Activated T-cell treated with anti-CD3 and anti-CD28 coated beads for 24 hours (primary cell): ENCODE measurements at places on chromosomes 12 and 14.

DNA sequence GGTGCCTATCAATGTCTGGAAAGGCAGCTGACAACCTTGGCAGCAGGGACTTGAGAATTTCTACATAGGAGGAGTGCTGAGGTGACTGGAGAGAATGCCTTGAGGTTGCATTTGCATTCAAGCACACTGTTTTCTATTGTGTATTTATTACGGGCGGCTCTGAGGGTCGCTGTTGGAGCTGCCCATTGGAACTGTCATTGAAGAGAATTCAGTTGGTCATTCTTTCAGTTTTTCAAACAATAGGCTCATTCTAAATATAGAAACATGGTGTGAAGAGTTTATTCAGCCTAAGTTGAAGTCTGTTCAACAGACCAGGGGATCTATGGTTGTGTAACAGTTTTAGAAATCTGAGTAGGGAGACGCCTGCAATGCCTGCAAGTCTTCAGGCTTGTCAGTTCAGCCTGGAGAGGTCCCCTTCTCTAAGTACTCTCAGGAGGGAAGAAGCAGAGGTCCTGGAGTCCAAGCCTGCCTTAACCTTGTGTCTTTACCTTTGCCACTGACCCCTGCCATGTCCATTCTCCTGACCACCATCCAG lies 9.8 kb upstream of the ABHD12B start:
- no peak for DNase-seq

GRCh38 chr12:22282283-22282682 lies 52.2 kb downstream of the ST8SIA1 start:
- DNase-seq = no peak

- DNase-seq = no peak
Observed at GRCh38 chr12:29863665-29864064, 79.9 kb upstream of the TMTC1 start.

GRCh38 chr12:1369938-1370500 lies 224.4 kb downstream of the FBXL14 start:
- DNase-seq = no peak

DNA sequence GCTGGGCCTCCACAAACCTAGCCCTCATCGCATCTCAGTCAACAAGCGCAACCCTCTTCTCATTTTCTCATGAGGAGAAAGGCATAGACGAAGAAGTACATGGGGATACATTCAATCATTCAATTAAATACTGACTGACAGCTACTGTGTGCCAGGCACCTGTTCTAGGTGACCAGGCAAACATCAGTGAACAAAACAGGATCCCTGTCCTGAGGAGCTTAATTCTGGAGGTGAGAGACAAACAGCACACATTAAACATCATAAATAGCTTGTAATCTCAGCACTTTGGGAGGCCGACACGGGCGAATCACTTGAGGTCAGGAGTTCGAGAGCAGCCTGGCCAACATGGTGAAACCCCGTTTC lies 362 bp upstream of the ACYP1 start:
- no peak for DNase-seq

DNA sequence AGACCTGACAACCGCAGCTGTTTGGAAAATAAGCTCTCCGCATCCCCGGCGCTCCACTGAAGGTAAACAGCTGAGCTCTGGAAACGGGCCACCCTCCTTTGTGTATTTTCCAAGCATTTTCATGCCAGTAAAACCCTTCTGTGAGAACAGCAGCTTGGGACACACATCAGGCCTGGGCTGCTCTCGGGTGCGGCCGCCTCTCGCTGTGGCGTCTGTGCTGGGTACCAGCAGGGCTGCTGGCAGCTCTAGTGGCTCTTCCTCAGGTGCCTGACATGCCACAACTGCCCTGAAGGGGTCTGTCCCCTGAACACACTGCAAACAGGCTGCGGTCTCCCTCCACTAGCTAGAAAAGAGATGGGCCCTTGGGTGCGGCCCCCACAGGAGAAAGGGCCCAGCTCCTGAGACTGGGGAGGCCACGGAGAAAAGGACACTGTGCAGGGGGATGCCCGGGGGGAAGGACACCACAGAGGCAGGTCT lies 96.3 kb downstream of the ITPK1 start:
- DNase-seq = no peak

GRCh38 chr14:76312821-76313220 lies 63.1 kb upstream of the ESRRB start:
- DNase-seq = no peak

GRCh38 chr12:54265364-54265812 lies 14.5 kb downstream of the CBX5 start:
- no peak for DNase-seq

- no peak for DNase-seq
Observed at GRCh38 chr12:131443019-131444000, 267.6 kb upstream of the SFSWAP start.

DNA sequence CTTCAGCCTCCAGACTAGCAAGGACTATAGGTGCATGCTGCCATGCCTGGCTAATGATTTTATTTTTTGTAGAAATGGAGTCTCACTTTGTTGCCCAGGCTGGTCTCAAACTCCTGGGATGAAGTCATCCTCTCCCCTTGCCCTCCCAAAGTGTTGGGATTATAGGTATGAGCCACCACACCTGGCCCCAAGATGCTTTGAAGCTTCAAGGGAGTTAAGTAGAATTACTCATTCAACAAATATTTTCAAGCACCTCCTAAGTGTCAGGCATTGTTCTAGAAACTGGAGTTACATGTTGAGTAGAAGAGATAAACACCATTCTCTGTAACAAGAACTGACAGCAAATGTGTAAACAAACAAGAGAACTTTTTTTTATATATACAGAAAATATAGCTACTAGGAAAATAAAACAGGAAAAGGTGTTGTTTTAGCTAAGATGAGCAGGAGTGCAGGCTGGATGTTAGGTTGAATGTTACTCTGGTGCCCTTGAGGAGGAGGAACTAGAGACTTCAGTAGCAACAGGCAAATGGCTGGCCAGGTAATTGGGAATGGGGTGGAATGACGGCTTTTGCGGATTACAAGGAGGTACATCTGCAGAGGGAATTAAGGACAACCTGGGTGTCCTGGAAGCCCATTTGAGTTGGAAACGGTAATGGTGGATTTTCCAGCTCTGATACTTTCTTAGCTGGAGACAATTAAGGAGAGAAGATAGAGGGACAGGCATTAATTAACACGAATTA lies 32.0 kb upstream of the CFAP54 start:
- no peak for DNase-seq

DNA sequence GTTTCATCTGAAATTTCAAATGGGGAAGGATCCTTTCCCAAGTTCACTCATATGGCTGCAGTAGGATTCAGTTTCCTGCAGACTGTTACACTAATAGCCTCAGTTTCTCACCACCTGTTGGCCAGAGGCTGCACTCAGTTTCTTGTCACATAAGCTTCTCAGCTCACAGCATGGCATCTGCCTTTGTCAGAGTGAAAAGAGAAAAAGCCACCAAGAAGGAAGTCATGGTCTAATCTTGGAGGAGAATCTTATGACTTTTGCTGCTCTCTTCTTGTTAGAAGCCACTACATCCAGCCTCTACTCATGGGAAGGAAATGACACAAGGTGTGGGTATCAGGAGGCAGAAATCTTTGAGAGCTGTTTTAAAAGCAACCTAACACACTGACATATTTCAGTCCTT lies 39.4 kb upstream of the BTG1 start:
- no peak for DNase-seq

GRCh38 chr12:2857021-2857431 lies at the start of gene TEX52:
TSS of gene TEX52 (minus strand) at chr12:2857039. CDS start at chr12:2857026, 13 bp downstream.
- DNase-seq = no peak

DNA sequence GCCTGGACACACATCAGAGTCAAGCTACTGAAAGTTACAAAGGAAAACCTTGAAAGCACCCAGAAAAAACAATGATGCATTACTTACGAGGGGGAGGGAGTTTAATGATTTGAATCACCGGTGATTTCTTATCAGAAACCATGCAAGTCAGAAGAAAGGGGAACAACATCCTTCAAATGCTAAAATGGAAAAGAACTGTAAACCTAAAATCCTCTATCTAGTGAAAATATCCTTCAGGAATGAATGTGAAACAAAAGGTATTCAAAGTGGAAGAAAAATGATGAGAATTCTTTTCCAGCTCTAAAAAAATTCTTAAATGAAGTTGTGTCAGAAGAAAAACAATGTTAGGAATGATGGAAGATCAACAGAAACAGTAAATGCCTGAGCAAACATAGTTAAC lies 16.8 kb downstream of the SCAF11 start:
- no peak for DNase-seq

GRCh38 chr12:123532808-123533649 lies 490 bp downstream of the RILPL1 start:
- DNase-seq = no peak

GRCh38 chr12:108826101-108826806 lies 31.1 kb downstream of the SSH1 start:
- no peak for DNase-seq

DNA sequence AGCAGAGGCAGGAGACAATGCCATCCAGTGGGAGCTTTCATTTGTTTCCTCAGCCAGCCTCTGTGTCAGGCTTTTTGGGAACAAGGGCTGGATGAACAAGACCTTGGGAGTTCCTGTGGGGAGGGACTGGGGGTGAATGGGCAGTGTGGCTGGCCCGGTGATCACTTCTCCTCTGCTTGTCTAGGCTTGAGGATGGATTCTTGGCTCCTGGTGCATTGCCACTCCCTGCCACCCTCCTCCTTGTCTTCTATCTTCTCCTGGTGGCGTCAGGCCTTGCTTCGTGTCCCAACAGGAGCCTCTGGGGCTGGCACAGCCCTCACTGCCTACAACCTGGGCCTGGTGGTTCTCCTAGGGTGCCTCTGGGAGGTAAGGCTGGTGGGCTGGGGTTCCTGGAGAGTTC lies 25.0 kb upstream of the KCNA5 start:
- DNase-seq = no peak

GRCh38 chr14:94654071-94654861 lies 42.1 kb downstream of the SERPINA3 start:
- no peak for DNase-seq

- DNase-seq = no peak
Observed at GRCh38 chr12:52835271-52836041, 1.3 kb upstream of the KRT79 start.

GRCh38 chr12:114767084-114767760 lies 83.2 kb upstream of the TBX3 start:
- DNase-seq = no peak

DNA sequence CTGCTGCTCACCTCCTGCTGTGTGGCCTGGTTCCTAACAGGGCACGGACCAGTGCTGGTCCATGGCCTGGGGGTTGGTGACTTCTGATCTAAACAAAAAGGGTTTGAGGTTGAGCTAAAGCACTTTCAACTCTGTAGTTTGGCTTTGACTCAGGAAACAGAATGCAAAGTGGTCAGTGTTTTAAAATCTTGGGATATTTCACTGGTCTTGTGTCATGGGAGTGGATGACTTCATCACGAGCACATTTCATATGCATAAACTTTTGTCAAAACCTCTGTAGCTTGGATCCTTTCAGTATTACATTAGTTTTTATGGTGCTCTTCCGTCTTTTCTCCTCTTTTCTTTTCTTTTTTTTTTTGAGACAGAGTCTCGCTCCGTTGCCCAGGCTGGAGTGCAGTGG lies 25.6 kb downstream of the FAM161B start:
- DNase-seq = no peak

DNA sequence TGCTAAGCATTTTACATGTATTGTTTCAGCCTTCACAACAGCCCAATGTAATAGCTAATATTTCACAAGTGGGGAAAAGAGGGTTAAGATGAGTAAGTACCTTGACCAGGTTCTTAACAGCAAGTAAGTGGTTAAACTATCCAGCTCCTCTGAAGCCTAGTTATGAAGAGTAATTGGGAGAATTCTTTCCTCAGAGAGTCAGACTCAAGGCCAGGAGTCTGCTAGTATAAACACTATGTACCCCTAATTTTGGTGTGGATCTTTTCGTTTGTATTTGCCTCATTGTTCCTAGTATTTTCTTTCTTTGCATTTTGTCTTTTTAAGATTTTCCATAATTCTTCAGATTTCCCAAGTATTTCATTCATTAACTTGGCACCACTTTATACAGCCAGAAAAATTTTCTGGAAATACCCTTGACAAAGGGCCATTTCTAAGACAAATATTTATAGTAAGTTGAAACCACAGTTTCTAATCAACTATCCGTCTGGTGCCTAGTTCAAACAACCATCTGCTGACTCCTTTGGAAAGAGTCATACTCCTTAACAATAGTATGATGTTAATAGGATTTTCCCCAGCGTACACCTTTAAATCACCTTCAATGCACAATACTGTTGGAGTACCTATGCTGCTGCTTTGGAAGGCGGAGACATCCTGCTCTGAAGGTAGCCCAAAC lies 81.2 kb downstream of the SCAF11 start:
- no peak for DNase-seq

- DNase-seq = no peak
Observed at GRCh38 chr14:56224691-56225681, 106.8 kb downstream of the PELI2 start.

GRCh38 chr14:87148655-87149054 lies 844.3 kb downstream of the GALC start:
- DNase-seq = no peak

GRCh38 chr12:8465301-8465996 lies 9.7 kb downstream of the CLEC6A start:
- no peak for DNase-seq

GRCh38 chr14:71533390-71533789 lies 398.8 kb upstream of the RGS6 start:
- DNase-seq = no peak

DNA sequence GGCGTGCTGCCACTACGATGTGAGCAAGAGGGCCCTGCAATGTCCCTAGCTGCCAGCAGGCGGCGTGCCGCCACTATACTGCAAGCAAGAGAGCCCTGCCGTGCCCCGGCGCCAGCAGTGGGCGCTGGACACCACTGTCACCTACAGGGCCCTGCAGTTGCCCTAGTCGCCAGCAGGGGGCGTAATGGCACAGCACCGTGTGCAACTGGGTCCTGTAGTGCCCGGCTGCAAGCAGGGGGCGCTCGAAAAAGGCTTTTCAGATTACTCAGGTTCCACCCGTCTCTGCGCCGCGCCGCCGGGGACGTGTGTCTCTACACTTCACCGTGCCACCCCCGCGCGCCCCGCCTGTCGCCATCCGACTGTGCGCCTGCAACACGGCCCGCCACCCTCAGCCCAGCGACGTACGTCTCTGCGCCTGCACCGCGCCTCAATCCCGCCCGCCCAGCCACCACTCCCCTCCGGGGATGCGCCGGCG lies 1356.9 kb downstream of the TMEM121 start:
- no peak for DNase-seq

- DNase-seq = no peak
Observed at GRCh38 chr12:25767606-25768005, 190.9 kb upstream of the RASSF8 start.
